ENCODE measurements at places on chromosomes 4 and X.

- DNase-seq: no peak
Measured at GRCh38 chr4:56689201-56689969, 8.3 kb upstream of the HOPX start.

DNA sequence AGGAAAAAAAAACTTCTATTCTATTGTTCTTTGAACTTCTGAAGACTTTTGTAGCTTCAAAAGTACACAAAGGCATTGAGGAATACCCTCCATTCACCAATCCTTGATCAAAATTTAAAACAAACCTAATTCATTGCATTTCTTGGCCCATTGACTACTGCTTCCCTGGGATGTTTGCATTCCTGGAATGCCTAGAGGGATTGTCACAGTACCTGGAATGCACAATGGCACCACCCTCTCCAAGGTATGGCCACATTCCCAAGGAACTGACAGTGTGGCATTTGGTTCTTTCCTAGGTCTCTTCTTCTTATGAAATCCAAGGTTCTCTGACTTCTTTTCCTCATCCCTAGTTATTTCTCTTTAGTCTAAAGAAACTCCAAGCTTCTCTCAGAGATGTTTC, 600.7 kb downstream of the CCSER1 start:
- DNase-seq: no peak

GRCh38 chr4:168537086-168537485, 40.2 kb downstream of the PALLD start:
- DNase-seq: no peak

GRCh38 chr4:70666369-70666768, at the start of gene JCHAIN:
JCHAIN (minus strand) TSS chr4:70666508; CDS start chr4:70666490, 18 bp downstream.
- no peak for DNase-seq

- DNase-seq: no peak
Measured at GRCh38 chr4:146343199-146343598, 128.9 kb downstream of the REELD1 start.

DNA sequence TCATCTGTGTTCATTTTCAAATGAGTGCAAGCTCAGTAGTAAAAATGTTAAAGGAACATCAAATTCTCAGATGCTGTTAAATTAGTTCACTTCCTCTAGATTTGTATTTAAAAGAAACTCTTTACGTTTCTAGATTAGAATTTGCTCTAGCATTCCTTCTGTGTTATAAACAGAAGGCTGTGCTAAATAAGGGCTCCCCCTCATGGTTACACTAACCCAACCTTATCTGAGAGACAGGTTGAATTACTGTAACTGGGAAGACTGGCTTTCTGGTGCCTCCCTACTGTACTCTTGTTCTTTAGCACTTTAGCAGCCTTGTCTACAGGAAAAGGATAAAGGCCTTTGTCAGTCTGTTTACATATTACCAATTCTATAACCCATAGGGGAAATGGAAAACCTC, 56.8 kb downstream of the RXFP1 start:
- no peak for DNase-seq

GRCh38 chr4:123248085-123248659, 148.4 kb upstream of the SPRY1 start:
- no peak for DNase-seq

DNA sequence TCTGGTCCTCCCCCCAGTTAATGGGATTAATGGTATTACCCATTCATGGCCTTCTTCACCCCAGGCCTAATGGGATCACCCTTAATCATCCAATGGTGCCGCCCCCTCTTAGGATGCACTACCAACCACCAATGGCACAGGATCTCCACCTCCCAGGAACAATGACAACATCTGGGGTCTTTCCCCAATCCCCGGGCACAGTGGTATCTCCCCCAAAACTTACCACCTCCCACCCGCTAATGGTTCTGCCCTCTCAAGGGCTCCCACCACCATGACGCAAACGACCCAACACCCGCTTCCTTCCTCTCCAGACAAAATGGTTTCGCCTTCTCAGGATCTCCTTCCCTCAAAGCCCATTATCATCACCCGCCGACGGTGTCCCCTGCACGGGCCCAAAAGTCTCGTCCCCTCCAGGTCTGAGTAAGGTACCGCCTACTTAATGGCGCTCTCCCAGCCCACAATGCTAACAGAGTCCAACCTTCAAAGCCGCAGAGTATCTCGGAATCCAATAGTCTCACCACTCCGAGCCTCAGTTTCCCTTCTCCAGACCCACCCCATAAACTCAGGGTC, 458 bp downstream of the GRIPAP1 start:
- peak; percentile 44 for DNase-seq

DNA sequence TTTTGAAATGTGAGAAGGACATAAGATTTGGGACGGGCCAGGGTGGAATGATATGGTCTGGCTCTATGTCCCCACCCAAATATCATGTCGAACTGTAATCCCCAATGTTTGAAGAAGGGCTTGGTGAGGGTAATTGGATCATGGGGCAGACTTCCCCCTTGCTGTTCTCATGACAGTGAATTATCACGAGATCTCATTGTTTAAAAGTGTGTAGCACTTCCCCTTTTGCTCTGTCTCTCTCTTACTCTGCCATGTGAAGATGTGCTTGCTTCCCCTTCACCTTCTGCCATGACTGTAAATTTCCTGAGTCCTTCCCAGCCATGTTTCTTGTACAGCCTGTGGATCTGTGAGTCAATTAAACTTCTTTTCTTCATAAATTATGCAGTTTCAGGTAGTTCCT, 17.5 kb downstream of the MTMR8 start:
- no peak for DNase-seq

- no peak for DNase-seq
Measured at GRCh38 chrX:132093239-132093860, 34.5 kb downstream of the FRMD7 start.

DNA sequence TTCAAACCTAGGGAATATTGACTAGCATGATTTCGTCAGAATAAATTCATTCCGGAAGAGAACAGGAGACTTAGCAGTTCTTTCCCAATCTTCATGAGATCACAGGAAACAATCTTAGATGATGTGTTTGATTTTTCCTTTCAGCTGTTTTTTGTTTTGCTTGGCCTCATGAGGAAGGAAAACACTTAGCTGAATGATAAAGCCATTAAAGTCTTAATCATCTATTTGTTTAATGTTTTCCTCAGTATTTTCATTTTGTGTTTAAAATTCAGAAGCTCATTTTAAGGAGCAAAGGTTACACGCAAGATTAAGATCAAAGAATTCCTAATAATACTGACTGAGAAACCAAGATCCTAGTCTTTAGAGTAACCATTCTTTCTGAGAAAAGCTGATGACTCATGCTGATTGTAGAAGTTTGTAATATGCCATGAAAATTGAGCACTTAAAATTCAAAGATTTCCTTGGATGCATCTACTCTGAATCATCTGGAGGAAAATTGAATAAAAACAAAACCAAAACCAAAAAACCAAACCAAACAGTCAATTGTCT, 15.4 kb upstream of the TBC1D19 start:
- no peak for DNase-seq

DNA sequence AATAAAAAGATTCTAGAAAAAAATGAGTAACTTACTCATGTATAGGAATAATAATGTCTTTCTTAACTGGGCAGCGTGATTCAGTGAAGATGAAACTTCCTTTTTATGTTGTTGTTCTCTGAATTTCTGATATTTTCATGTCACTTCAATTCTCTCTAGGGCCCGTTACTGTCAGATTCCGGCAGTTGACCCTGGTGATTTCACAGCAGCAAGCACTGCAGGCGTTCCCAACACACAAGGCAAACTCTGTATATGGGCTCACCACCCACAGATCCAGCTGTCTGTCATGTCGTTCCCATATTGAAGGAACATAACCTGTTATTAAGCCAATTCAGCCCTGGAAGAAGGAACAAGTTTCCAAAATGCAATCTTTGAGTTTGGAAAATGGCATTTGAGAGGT, 288.3 kb upstream of the GALNTL6 start:
- no peak for DNase-seq

DNA sequence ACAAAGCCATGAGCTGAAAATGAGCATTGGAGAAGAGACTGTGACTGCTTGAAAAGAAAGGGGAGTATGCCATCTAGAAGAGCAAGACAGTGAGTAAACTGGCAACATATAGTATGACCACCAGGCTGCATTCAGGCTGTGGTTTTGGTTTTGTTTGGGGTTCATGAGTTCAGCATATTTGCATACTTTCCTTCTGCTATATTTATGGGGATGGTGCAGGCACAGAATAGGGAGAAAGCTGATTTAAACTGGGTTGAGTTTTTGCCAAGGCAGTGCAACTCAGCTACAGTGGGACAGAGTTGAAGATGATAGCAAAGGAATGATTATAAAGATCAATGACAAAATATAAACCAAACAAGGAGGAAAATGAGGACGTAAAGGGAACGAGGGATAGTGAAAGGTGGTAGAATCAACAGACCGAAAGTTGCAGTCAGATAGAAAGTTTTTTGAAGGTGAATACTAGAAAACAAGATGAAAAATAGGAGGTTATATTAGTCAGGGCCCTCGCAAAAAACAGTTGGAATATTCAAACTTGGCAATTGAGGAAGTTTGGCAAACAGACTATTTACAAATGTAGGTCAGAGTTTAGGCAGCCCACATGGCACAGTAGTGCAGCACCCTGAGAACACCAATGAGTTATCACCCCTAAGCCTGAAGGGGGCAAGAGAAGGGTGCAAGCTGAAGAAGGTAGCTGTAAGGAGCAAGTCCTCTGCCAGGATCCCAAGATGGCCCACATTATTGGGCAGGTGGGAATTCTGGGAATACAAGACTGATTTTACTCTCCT, 114.8 kb upstream of the MAP9 start:
- no peak for DNase-seq

DNA sequence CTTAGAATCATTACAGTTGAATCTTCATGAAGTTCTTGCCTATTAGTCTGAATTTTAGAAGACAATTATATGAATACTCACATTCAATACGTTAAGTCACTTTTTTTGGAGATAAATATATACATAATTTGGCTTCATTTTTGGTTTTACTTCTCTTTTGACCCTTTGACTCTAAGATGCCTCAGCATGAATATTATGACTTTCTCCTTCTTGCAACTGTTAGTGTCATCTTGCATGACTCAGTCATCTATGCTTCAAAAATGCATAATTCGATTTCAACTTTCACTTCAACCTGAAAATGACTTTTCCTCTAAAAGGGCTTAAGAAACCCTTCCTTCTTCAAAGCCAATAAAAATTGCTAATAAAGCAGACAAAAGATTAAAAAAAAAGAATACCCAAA, 1427.5 kb downstream of the ADGRL3 start:
- DNase-seq: no peak

DNA sequence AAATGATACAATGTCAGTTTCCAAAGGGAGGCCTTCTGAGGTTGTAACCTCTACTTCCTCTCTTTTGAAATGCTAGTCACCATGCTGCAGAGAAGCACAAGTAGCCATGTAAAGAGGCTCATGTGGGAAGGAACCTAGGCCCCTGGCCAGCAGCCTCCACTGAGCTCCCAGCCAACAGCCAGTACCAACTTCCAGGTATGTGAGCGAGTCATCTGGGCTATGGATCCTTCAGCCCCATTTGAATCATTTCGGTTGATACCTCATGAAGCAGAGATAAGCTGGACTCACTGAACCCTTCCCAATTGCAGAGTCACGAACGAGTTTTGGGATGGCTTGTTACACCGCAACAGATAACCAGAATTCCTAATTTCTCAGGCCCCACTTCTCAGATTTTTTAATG, 187.0 kb upstream of the LDB2 start:
- no peak for DNase-seq

- no peak for DNase-seq
Measured at GRCh38 chrX:111431001-111431400, 19.0 kb upstream of the DCX start.

- no peak for DNase-seq
Measured at GRCh38 chrX:148806145-148806870, 305.9 kb downstream of the AFF2 start.

- DNase-seq: no peak
Measured at GRCh38 chr4:139575072-139575471, 19.1 kb upstream of the SETD7 start.

DNA sequence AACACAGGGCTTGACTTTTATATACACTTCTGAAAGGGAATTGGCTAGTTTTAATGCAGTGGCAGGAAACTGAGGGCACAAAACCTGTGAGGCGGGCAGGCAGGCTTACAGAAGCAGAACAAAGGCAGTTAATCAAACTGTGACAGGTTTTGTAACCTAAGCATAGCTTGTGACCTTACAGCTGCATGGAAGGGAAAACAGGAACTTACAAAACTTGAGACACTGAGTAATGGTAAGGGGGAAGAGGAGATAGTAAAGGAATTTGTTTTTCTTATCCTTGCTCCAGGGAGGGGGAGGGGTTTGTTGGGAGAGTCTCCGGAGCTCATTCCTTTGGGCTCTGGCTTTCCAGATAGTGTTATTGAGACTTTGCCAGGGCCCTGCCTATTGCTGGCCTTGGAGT, 55.6 kb downstream of the SLITRK4 start:
- DNase-seq: no peak

DNA sequence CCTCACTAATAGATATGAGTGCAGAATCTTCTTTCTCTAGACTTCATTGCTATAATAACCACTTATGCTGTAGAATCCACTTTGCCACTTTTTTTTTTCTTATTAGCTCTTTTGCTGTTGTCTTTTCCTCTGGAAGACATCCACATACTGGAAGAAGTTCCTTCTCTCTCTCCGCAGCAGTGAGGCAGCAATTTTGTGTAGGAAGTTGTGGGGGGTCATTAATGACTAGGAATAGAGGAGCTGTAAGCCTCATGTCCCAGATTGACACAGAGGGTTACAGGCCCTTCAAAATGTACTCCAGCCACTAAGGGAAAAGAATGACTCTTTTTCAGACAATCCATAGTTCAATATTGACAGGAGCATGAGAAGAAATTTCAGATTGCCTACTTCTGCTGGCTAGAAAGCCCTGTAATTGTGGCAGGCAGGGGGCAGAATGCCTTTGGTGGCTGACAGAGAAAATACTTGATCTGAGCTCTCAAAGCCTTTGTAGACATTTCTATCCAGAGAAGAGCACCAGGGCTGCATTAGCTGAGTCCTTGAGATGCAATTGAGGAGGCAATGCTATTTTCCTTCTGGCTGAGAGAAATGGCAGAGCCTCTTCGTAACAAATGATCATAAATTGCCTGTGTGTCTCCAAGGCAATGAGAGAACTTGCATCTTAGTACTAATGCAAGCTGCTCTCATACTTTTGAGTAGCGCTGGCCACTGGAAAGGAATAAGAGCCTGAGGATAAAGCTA, 856.2 kb downstream of the STIM2 start:
- DNase-seq: no peak

- DNase-seq: no peak
Measured at GRCh38 chr4:140753329-140753728, 2.9 kb downstream of the TBC1D9 start.

- no peak for DNase-seq
Measured at GRCh38 chr4:4332529-4332928, 42.5 kb downstream of the ZBTB49 start.

DNA sequence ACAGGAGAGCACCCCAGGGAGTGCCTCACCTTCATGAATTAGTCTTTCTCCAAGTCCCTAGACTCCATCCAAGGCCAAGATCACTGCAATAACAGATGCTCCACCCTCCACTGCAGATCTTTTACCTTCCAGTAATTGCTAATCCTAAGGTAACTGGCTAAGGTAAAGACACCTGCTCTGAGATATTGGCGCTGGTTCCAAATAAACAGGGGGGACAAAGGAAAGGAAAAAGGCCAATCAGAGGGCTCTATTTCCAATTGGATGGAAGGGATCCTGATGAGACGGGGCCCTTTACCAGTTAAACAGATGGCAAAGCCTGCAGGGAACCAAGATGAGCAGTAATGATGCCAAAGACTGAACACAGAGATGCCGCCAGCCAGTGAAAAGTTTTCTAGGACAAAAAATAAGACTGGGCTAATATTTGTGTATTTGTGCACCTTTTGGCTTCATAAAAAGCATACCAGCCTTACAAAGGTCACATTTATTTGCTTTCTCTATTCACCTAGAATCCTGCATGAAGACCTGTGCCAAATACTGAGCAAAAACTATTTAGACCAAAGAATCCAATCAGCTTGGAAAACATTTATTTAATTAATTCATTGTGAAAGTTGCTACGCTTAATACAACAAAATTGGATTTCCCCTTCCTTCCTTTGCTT, 148.5 kb downstream of the PPP3CA start:
- no peak for DNase-seq
